ENCODE measurements at places on chromosomes 5 and 9.

- no peak for DNase-seq
Observed at GRCh38 chr5:30001826-30002225, 1191.7 kb upstream of the CDH6 start.

GRCh38 chr9:90447773-90448172, 194.9 kb downstream of the DIRAS2 start:
- DNase-seq, result no peak

- no peak for DNase-seq
Observed at GRCh38 chr5:179312557-179313235, 32.6 kb downstream of the ADAMTS2 start.

GRCh38 chr5:54186108-54186507, 124.3 kb downstream of the ARL15 start:
- DNase-seq, result no peak

DNA sequence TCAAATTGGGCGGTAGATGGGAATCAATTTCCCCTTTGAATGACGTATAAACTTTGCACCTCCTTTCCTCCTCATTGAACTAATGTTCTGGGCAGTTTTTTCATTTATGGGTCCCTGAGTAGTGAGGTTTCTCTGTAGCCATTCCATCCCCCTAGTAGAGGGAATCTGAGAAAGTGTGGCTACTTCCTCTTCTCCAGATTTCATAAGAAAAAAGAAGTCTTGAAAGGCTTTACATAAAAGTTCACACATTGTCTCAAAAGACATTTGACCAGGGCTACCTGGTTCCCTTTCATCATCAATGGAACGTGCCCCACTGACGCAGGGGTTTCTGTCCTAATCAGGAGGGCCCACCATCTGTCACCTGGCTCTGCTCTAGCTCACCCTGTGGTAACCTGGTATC, 57.3 kb downstream of the CTSL start:
- no peak for DNase-seq

- no peak for DNase-seq
Observed at GRCh38 chr5:170551076-170551475, 47.3 kb downstream of the KCNIP1 start.

DNA sequence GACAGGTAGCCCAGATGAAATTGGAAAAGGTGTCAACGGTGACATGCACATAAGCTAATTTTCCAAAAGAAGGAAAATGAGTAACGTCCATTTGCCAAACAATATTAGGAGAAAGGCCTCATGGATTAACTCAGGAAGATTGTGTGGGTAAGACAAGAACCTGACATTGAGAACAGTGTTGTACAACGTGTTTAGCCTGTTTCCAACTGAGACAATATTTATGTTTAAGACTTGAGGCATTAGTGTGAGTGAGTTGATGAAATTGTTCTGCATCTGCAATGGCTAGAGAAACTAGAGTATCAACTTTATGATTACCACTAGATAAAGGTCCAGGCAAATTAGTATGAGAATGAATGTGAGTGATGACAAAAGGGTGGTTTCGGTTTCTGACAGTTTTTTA, 191.3 kb upstream of the RAI14 start:
- DNase-seq, result no peak

DNA sequence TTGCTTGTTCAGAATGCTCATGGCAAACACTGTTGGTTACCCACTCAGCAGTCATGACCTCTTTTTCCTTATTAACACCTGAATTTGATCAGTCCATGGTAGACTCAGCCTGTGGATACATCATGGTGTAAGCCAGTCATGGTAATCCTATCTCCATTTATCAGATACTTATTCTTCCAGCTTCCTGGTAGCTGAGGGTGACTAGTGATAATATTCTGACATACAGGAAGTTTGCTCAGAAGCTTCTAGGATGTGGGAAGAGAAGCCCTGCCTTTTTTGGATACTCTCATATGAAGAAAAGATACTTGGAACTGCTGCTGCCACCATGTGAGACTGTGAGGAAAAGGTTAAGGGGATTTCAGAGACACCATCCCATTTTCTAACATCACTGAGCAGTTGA, 7.3 kb downstream of the GDA start:
- DNase-seq, result no peak

DNA sequence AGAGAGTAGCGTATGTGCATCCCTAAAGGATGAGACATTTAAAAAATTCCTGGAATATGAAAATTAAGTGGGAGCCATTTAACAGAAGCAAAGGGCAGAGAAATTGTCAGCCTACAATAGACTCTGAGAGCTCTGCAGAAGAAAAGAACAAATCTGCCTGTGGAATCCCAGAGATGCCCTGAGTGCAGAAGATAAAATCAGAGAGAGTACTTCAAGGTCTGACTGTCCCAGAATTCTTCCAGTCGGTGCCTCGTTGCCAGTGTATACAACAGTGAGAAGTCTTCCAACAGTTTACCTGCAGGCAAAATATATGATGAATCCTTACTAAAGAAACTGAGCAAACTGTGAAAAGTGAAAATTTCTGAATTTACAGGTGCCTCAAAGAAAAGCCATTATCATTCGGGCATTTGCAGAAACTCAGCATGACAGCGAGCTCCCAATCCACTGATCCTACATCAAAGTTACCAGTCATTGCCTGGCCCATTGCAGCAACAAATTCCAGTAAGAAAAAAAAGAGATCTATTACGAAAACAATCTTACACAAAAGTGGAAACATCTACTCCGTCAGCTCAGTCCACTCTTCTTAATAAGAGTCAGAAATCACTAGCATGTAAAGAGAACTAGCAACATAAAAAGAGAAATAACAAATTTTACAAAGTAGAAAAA, 92.8 kb upstream of the VCAN start:
- DNase-seq, result no peak

- DNase-seq, result no peak
Observed at GRCh38 chr9:10613419-10613818, 617 bp upstream of the PTPRD start.

DNA sequence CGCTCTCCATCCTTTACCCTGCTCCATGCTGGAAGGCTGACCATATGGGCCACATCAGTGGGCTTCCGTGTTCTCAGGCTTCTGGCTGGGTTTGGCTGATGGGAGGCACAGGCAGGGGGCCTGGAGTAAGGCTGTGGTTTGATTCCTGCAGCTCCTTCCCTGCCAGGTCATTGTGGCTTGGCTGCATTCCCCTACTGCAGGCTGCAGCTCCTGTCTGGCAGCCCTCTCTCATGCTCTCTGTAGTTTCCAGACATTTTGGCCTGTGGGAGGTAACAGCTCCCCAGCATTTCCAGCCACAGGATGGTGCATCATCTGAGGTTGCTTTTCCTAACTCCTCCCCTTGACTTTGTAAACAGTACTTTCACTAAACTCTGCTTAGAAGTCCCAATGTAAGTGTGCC, 102.0 kb upstream of the PTPN3 start:
- no peak for DNase-seq
